T-helper 2 cell treated with Interferon-gamma antibody and Interleukin-4, amounts not matched to agents 100 ng/mL and 5 ng/mL, for 36 hours (primary cell): ENCODE measurements at places on chromosomes 5 and 9. TPM values are rescaled to one million over a fixed set of nuclear protein-coding genes. Genes with fewer than 3 reads are reported as not detected.

SARDH gene
- total RNA-seq = 0.68 and 0.73 TPM in 2 replicates

TMEM8B gene
- total RNA-seq = 1.7 and 2.6 TPM in 2 replicates

REEP5 gene
- total RNA-seq = 84.3 and 84.8 TPM in 2 replicates

OR1J4 gene
- not detected in 2 replicates for total RNA-seq

PHF2 gene
- total RNA-seq = 27.7 and 29.5 TPM in 2 replicates

IFNB1 gene
- total RNA-seq = not detected in 2 replicates

PCDHA5 gene
- not detected in 2 replicates for total RNA-seq

SLC46A2 gene
- total RNA-seq = not detected in 2 replicates

RAPGEF1 gene
- 129 and 131 TPM in 2 replicates for total RNA-seq

REXO4 gene
- total RNA-seq = 25.6 and 26.1 TPM in 2 replicates

IFNA7 gene
- total RNA-seq = not detected in 2 replicates

SHOC1 gene
- total RNA-seq = not detected in 2 replicates
